CD4-positive, alpha-beta T cell treated with Interleukin-6 for 4 hours (primary cell): ENCODE measurements at places on chromosomes 3 and 15.

- DNase-seq: no peak
Measured at GRCh38 chr3:65672871-65673815, 365.6 kb downstream of the MAGI1 start.

DNA sequence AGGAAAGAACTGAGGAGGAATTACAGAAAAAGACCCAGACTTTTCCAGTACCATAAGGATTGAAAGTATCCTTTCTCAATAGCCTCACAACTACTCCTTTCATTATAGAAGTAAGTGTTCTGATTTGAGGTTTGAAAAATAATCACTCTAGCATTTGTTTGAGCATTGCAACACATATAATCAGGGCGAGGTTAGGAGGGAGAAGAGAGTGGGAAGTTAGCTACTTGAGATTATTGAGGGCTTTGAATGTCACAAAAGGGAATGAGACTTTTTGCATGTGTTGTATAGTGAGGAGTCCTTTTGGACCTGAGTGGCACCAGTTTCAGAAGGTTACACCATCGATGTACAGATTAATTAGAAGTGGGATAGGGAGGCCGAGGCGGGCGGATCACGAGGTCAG, 65.2 kb upstream of the TNIK start:
- DNase-seq: no peak

GRCh38 chr3:100710261-100710968, 1.1 kb downstream of the TFG start:
- DNase-seq: peak; percentile 46

DNA sequence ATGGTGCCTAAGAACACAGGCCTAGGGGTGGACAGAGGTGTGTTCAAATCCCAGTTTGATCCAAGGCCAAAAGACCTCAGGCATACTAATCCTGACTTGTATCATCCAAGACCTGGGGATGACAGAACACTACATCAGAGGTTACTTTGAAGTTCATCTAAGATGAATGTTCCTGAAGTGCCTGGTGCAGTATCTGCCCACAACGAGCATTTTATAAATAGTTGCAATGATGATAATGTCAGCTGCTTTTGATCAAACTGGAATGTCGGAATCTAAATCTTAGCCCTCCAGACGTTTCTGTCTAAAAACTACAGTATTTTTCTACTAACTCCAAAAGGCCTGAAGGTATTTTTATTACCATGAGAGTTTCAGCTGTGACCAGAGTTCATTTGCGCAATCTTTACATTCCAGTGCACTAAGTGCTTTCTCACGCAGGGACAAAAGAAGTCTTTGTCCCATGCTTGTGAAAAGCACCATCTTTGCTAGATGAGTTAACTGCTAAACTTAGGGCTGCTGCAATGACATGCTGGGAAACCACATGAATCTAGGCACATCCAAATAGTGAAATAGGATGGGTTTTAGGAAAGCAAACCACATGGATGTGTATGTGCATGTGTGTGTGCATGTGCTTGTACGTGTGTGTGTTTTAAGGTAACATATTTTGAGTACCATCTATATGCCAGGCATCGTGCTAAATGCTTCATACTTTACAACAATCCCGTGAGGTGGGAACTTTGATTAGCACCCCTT, 18.1 kb downstream of the ANXA2 start:
- no peak for DNase-seq

- no peak for DNase-seq
Measured at GRCh38 chr3:36482256-36482655, 102.0 kb downstream of the STAC start.

GRCh38 chr3:56985878-56986277, 74.6 kb upstream of the SPATA12 start:
- DNase-seq: peak; percentile 26

GRCh38 chr3:100072326-100073048, 41.8 kb downstream of the FILIP1L start:
- DNase-seq: no peak
